ENCODE measurements at places on chromosomes 4 and X.

GRCh38 chr4:95869961-95870500 is 30.1 kb downstream of the PDHA2 start:
- DNase-seq = no peak

GRCh38 chr4:41394481-41394894 is 137.8 kb downstream of the UCHL1 start:
- no peak for DNase-seq

- no peak for DNase-seq
Observed at GRCh38 chr4:124331781-124332180, 380.8 kb downstream of the ANKRD50 start.

DNA sequence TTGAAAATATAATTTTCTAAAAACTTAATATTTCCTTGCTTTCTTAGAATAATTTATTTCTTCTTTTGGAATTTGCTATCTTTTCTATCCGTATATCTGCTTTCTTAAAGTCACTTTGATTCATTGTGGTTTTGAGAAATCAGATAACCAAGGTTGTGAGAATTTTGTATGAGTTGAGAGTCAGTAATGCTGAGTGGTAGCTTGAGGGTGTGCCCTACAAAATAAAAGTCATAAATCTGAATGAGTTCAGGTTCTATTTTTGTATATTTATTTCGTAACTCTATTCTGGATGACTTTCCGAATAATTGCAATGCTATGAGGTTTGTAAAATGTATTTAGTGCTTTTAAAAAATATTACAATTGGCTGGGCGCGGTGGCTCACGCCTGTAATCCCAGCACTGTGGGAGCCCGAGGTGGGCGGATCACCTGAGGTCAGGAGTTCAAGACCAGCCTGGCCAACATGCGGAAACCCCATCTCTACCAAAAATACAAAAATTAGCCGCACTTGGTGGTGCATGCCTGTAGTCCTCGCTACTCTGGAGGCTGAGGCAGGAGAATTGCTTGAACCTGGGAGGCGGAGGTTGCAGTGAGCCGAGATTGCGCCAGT is 8.9 kb downstream of the COPS4 start:
- no peak for DNase-seq

DNA sequence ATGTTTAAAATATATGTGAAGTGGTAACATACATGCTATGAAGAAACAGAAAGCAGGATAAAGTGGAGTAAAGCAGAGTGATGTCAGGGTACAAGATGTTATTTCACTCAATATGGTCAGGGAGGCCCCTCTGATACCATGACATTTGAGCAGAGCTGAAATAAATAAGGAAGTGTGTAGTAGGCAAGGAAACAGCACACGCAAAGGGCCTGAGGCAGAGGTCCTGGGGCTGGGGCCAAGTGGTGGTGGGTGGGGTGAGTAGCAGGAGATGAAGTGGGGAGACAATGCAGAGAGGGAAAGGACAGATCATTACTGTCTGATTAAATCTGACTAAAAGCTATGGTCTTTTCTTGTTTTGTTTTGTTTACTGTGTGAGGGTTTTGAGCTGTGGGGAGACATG is 61.1 kb downstream of the FAM13A start:
- DNase-seq = no peak

DNA sequence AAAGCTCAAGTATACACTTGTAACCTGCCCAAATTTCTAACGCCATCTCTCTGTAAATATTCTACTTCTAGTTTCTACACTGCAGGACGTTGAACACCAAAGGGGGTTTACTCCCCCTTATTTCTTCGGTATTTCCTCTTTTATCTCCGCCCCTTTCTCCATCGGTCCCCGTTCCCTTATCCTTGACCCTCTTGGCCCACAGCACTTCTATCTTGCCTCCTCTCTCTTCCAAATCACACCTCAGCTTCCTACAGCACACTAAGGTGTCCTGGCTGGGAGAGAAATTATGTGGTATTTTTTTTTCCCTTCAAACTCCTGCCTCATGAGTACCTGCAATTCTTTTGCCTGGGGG is 715 bp downstream of the ZMAT1 start:
- DNase-seq = no peak

- no peak for DNase-seq
Observed at GRCh38 chr4:92368653-92369052, 64.9 kb downstream of the GRID2 start.

DNA sequence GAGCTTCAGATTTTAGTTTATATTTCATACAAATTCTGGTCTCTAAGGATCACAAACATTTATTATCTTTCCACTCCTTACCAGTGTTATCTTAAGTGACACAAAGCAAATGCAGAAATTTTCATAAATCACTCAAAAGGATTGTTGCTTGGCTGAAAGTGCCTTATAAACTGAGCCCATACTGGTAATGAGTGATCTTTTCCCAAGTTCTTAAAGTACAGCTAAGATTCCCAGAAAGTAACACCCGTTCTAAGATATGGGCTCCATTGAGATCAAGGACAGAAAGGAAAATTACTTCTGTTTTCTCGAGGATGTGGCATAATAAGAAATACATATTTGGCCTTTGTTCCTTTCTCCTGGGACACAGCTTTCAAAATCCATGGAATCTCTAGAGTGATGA is 313.7 kb downstream of the ARHGAP24 start:
- no peak for DNase-seq

GRCh38 chr4:111404673-111405072 is 740.6 kb upstream of the FAM241A start:
- DNase-seq = no peak

DNA sequence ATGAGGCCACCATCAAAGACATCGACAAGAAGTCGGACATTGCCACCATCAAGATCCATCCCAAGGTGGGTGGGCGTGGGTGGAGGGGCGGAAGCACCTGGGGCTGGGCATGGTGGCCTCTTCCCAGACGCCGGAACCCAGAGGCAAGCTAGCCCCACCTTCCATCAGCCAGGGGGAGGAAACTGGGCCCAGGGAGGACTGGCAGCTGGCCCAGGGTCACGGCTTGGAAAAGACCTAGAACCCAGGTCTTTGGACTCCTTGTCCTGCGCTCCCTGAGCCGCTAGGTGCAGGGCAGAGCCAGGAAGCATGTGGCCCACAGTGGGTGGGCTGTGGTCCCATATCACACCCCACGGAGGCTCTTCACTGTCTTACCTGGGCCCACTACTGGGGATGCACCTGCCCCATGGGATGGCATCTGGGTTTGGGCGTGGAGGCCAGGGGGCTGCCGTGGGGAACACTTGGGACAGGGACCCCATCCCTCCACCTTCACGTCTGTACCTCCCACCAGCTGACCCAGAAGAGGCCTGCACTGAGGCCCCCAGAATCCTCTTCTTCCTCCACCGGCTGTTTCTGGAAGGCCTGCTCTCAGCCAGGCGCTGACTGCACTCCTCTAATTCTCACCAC is 17.3 kb downstream of the HTRA3 start:
- DNase-seq = no peak

DNA sequence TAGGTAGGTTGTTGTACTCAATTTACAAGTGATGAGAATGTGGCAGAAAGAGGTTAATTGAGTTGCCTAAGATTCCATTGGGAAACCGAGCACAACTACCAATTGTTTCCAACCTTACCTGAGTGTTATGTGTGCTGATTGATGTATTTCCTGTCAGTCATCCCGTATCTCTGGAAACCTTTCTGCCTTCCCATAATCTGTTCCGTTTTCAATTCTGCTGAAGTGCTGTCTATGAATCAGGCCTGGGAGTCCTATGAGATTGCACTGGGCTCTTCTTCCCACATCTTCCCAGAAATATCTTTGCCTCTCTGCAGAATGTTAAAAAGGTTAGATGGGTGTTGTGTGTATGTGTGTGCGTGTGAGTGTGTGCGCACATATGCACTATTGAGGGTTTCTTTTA is 229.5 kb upstream of the ANXA3 start:
- no peak for DNase-seq

DNA sequence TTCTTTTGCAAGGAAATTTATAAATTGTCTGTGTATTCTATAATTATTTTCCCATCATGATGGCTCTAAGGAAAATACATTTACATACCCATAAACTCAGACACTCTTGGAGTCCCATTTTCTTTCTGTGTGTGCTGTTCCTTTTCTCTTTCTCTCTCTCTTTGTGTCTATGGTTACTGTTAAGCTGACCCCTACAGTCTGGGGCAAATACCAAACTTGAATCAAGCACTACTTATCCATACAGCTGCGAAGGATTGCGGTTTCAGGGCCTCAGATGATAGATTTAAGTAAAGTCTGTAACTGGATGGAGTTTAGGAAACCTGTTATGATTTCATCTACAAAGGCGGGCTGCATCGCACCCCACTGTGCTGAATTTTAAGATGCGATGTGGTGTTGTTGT is 150.2 kb downstream of the SHROOM3 start:
- DNase-seq = no peak

- DNase-seq = no peak
Observed at GRCh38 chr4:121096629-121097028, 24.3 kb upstream of the NDNF start.

DNA sequence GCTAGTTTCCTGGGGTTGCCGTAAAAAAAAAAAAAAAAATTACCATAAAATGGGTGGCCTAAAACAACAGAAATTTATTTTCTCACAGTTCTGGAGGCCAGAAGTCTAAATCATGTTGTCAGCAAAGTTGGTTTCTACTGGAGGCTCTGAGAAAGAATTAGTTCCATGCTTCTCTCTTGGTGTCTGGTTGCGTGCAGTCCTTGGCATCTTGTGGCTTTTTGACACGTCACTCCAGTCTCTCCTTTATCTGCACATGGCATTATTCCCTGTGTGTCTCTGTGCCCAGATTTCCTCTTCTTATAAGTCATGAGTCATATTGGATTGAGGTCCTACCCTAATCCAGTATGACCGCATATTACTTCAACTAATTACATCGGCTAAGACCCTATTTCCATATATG is 38.7 kb downstream of the SPATA4 start:
- DNase-seq = no peak

DNA sequence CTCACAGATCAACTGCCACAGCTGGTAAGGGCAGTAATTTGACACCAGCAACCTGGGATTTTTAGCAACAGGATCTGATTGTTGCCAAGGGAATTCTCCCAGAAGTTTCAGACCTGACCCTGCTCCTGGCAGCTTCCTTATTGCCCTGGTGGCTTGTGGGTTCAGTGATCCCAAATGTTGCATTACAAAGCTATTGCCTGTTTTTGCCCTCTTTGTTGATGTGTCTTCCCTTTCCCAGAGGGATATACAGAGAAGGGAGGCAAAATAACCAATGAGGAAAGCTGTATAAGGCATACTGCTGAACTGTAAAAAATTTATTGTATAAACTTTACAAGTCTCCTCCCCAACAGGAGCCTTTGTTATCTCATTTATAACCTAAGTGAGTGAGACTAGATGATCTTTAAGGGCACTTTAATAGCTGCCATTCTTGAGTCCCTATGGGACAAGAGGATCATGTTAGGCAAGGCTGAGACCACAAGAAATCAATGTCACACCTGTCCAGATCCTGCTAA is 22.2 kb downstream of the VSIG4 start:
- no peak for DNase-seq

- no peak for DNase-seq
Observed at GRCh38 chrX:121208563-121208962, 161.2 kb downstream of the GLUD2 start.

DNA sequence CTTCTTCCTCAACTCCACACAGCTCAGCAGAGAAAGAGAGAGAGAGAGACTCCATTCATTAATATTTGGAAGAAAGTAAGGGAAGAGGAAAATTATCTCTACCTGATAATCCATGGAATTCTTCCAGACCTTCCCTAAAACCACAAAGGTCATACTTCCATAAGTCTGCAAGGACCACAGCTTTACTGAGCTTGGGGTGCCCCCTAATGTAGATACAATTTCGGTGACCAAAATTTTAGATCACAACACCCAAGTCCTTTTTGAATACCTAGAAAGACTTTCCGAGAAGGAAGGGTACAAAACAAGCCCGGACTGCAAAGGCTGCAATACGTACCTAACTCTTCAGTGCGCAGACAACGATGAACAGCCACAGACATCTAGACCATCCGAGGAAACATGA is 523.9 kb downstream of the GLUD2 start:
- DNase-seq = no peak

DNA sequence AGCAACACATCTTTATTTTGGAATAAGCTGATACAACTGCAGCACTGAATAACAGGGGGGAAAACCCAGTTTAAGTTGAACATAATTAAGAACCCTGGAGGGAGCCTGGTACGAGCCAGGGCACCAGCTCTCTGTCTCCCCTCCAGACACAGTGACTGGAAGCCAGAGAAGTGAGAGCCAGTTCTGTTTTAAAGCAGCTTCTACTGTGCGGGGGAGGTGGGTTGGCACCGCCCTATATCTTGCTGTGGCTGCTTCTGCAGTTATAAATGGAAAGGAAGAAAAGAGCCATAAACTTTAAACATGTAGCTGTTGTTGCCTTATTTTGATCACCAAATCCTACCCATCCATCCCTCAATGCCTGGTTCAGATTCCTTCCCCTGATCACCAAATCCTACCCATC is 207.9 kb upstream of the ANXA3 start:
- DNase-seq = no peak

DNA sequence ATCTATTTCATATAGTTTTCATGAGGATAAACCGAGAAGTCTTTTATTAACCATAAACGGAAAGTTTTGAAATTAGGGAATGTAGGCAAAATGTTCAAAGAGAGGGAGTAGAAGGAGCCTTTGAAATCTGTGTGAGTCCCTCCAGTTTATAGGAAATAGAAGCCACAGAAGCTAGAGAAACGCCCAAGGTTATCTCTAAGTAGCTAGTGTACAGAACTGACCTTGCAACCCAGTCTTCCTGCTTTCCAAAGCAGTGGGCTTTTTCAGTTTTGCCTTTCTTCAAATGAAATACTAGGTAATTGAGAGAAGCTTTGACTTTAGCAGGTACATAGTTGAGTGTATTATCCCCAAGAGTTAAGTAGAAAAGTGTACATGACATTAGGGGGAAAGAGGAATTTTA is 39.4 kb downstream of the STIM2 start:
- no peak for DNase-seq

- DNase-seq = no peak
Observed at GRCh38 chr4:7659429-7660175, 224.9 kb upstream of the PSAPL1 start.

DNA sequence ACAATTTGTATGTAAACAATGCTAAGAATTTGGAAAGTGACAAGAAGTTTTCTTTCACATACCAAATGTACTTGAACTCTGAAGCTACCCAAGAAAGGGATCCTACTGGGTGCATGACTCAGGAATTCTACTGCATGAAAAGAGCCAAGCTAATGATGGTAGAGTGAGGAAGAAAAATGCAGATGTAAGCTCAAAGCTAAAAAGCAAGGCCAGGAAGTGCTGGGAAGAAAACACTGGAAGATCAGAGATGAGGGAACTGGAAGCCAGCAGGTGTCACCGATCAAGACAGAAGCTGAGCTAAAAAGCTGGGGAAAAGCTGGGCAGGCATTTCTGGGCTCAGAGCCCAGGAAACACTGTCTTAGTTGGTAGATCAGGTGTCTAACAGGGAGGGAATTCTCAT is 449.1 kb downstream of the NKX6-1 start:
- DNase-seq = no peak

DNA sequence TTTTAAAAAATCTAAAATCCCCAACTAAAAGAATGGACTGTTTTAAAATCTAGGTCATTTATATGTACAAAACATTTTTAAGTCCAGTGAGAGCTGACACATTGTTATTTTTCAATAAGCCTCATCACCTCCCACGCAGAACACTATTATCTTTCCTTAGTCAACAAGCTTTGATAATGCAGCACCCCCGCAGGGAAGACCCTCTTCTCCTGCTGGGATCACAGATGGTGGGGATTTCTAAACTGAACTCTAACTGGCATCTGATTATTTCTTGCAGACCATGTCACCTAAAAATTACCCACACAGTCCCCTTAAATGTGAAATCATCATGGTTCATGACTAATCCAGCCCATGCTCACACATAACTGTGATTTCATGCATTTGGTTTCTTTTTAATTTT is 11.6 kb downstream of the SYTL4 start:
- no peak for DNase-seq

GRCh38 chrX:103586314-103586646 is 965 bp downstream of the TCEAL4 start:
- DNase-seq = no peak
